GM12864 (cell line): ENCODE measurements at places on chromosomes 5 and 9.

- DNase-seq: no peak
Observed at GRCh38 chr5:178149199-178149932, 4.3 kb downstream of the NHP2 start.

- DNase-seq: no peak
Observed at GRCh38 chr5:1343315-1343751, 1.6 kb downstream of the CLPTM1L start.

GRCh38 chr5:36378551-36378950 lies 76.8 kb upstream of the RANBP3L start:
- no peak for DNase-seq

DNA sequence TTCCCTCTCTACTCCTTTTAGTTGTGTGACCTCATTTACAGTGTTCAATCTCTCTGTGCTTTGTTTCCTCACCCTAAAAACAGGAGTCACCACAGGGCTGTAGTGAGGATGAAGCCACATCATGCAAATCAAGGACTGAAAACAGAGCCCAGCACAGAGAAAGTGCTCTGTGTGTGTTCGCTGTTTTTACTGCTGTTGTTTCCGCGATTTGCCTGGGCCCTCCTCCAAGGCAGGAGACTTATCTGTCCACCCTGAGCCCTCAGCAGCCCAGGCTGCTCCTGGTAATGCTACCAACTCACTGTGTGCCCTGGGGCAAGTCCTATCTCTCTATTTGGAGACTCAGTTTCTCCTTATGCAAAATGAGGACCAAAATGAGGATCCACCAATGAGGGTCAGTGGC lies 87.2 kb upstream of the NEURL1B start:
- DNase-seq: no peak

DNA sequence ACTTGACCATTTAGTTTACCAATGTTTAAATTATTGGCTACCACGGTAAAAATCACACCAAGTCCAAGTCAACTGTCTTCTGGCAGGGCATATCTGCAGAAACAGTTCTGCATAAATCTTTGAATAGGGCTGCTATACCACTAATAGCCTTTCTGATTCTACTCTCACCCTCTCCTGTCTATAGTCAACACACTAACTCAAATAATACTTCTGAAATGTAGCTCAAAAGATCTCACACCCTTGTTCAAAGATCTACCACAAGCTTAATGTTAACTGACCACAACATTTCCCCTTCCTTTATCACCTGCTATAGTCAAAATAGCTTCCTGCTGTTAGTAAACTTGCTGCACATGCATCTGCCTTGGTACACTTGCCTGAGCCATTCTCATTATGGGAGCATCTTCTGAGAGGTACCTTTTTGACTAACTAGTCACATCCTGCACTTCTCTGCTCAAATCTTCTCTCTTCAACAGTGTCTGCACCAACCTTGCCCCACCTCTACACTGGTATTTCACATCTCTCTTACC lies 319.4 kb downstream of the CDH10 start:
- no peak for DNase-seq

DNA sequence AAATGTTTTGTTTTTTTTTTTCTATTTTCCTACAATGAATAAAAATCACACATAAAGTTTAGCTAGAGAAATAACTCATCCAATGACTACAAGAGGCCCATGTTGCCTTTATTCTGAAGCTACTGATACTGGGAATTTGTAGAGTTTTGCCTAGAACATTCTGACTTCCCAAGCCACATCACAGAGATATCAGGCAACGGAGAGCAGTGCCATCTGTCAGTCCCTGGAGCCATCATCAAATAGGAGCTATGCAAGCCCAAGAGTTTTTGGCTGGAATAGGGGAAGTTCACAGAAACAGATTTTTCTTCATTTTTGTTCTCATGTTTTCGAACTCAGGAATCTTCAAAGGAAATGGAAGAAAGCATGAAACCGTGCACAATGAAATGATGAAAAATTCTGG lies 896.6 kb downstream of the TLE1 start:
- DNase-seq: no peak

DNA sequence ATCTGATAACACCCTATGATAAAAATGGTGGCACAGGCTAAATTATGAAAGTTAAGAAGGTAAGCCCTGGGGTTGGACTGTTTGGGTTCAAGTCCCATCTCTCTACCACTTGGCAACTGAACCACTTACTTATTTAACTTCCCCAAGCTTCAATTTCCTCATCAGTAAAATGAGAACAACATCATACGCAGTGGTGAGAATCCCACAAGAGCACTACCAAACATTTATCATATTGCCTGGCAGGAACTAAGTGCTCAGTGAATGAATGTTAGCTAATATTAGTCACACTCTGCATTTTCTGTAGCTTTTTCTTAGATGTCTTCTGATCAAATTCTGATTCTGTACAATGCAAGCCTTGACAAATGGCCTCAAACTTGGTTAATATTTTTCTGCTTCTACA lies 306.7 kb downstream of the EBF1 start:
- no peak for DNase-seq

DNA sequence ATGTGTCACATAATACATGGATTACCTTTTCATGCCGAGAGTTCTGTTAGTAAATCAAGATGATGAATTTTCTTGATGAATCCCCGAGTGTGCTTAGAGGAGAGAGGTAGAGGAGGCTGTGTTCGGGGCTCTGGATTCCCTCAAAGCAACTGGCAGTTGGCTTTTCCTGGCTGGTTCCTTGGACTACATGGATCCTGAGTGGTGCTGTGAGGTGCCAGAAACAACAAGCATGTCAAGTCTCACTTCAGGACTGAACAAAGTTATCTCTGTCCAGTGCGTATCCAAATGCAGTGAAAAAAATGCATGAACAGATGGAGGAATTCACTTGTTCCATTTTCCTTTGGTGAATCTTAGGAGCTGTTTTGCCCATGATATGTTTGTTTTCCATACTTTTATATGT lies 231.7 kb downstream of the FBXL7 start:
- no peak for DNase-seq

- DNase-seq: no peak
Observed at GRCh38 chr9:127910613-127911205, 6.1 kb downstream of the ST6GALNAC4 start.

GRCh38 chr5:109880907-109881685 lies 191.4 kb downstream of the MAN2A1 start:
- no peak for DNase-seq

DNA sequence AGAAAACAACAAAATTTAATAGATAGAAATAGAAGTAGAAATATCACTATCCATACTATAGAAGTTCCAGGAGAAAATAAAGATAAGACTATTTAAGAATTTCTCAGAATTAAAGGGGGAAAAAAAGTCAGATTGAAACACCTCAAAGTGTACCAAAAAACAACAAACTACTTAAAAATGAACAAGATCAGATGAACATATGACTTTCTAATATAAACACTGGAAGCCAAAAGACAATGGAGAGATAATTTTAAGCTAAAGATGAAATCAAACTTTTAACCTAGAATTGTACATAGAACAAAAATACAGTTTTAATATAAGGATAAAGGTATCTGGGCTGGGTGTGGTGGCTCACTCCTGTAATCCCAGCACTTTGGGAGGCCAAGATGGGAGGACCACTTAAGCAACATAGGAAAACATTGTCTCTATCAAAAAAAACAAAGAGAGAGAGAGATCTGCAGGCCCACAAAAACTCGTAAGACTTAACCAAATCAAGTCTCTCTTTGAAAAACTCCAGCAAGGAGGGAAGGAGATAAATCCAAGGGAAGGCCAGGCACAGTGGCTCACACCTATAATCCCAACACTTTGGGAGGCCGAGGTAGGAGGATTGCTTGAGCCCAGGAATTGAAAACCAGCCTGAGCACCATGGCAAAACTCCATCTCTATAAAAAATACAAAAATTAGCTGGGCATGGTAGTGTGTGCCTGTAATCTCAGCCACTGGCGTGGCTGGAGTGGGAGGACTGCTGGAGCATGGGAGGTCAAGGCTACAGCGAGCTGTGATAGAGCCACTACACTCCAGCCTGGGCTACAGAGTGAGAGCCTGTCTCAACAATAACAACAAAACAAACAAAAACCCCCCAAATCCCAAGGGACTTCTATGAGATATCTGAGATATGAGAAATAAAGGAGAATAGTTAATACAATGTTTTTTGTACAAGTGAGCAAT lies 32.4 kb downstream of the ABHD17B start:
- DNase-seq: no peak

DNA sequence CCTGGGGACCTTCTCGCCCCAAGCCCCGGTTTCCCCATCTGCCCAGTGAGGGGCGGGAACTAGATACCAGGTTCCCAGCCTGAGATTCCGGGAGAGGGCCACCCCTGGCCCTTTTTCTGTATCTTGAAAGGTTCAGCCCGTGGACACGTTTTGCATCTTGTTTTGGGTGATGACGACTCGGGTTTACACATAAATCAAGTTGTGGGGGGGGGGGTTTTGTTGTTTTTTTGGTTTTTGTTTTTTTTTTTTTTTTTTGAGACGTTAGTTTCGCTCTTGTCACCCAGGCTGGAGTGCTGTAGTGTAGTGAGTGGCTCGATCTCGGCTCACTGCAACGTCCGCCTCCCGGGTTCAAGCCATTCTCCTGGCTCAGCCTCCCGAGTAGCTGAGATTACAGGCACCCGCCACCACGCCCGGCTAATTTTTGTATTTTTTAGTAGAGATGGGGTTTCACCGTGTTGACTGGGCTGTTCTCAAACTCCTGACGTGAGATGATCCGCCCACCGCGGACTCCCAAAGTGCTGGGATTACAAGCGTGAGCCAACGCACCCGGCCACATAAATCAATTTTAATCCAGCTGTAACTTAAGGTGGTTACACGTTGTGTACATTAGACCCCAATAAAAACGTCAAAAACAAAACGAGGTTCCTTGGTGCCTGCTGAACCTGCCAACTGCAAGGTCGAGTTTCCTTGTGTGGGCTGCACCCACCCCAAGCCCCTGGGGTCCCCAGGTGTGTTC lies 1.1 kb upstream of the BRD3 start:
- DNase-seq: no peak

DNA sequence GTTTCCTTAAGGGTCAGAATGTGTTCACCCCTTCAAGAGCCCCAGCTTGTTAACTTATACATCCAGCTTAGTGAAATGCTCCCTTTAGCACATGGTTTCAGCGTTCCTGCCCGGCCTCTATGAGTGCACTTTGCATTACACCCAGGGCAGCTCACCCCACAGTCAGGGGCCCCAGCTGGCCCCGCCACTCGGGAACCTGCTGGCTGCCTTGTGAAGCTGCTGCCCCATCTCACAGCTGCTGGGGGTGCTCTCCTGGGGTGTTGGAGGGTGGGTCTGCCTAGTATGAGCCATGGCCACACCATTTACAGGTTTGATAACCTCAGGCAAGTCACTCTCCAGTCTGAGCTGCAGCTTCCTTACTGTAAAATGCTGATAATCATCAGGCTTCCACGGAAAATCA lies 32.2 kb downstream of the HRH2 start:
- DNase-seq: no peak

DNA sequence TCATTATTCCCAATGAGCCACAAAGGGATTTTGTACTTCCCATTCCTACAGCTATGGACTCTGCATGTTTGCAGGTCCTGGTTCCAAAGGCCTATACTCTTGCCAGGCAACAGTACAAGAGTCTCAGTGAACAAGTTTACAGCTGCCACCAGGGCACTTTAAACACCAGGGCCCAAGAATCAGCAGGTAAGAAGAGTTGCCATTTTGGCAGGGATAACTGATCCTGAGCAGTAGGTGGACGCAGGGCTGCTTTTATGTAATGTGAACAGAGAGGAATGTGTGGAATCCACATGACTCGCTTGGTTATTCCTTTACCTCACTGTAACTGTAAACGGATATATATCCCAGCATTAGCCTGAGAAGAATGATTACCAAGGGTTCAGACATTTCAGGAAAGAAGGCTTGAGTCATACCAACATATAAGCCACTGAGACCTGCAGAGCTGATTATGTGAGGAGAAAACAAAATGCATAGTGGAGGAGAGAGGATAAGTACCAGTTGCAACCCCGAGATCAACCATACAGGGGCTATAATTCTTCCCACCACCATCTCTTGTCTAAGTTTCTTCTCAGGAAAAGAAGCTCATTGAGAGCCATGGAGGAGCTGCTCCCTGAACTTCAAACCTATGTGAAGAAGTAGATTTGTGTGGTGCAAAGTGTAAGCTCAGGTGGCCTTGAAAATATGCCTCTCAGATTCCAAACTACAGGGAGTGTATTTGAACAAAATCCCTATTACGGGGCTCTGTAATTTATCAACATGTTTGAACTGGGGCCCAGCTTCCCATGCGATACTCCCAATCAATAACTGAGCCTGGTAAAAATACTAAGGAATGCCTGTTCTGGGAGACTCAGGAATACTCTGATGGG lies 24.6 kb downstream of the RAPGEF6 start:
- no peak for DNase-seq

- DNase-seq: no peak
Observed at GRCh38 chr9:98887918-98888510, 55.7 kb upstream of the COL15A1 start.

DNA sequence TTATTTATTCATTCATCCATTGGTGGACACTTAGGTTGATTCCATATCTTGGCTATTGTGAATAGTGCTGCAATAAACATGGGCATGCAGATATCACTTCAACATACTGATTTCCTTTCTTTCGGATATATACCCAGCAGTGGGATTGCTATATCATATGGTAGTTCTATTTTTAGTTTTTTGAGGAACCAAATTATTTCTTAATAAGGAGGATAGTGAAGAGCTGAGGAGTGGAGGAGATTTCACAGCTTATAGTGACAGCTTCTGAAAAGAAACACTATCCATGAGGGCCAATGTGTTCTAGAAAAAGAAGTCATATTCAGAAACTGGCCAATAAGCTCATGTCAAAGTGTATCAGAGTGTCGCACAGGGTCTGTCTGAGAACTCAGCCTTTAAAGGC lies 183.3 kb downstream of the SEC61B start:
- no peak for DNase-seq

DNA sequence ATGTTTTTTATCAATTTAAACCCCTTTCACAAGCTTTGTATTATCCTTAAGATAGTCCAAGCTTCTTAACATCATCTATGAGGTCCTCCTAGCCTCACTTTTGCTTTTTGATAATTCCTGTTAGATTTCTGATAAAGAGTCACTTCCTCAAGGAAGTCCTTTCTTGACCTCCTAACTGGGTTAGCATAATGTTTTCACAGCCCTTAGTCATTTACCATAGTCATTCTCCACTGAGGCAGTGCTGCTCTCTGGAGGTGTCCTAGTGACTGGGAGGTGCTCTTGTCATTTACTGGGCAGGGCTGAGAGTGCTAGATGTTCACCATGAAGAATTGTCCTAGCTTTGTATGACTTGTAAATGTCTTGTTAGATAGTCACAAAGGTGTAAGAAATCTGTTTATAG lies 26.4 kb downstream of the TNPO1 start:
- DNase-seq: no peak

DNA sequence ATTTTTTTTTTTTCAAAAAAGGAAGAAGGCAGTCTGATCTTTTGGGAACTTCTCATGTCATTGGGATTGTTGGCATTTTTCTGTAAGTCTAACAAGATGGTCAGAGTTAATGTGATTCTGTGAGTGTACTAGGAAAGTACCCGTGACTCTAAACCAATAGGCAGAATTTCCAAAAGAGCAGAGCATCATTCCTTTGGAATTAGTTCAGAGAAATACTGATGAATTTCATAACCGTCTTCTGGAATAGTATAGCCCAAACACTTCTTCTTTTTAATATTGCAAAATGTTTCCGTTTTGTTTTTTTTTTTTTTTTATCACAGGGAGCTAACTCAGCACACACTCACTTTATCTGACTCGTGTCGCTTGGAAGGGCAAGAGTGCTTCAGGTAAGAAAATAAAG lies 407.4 kb downstream of the DTWD2 start:
- no peak for DNase-seq

- DNase-seq: peak; percentile 38
Observed at GRCh38 chr9:76562511-76562911, 103.5 kb downstream of the GCNT1 start.
